ENCODE measurements at places on chromosomes 11 and 22.

GRCh38 chr22:16801088-16801487, 24.1 kb downstream of the XKR3 start:
- no peak for DNase-seq

- DNase-seq, result no peak
These were observed 54.0 kb upstream of the SEZ6L start for GRCh38 chr22:26115266-26115665.

DNA sequence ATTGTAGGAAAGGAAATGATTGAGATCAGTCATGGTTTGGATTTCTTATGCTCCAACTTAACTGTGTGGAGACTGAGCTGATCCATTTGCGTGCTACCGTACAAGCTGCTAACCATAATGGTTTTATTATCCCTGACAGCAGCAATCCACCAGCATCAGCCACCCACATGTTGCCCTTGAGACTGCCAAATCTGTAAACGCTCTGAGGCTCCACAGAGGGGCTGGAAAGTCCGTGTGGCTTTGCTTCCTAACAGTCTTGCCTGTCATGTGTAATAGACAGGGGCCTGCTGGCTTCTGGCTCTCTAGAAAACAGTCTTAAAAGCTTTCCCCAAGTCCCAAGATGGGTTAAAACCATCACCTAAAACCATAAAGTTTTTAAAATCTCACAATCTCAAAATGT, 30.1 kb downstream of the ATG16L2 start:
- no peak for DNase-seq

- no peak for DNase-seq
These were observed 101.9 kb upstream of the OLFML1 start for GRCh38 chr11:7383406-7383805.

GRCh38 chr11:63144121-63144520, at the start of gene SLC22A24:
TSS of gene SLC22A24 (minus strand) at chr11:63144221. CDS start at chr11:63143779, 442 bp downstream.
- DNase-seq, result no peak

GRCh38 chr11:65194564-65194963, 12.8 kb downstream of the CAPN1 start:
- DNase-seq, result no peak

GRCh38 chr11:121829159-121829643, 286.8 kb downstream of the BLID start:
- DNase-seq, result peak; percentile 70

- no peak for DNase-seq
These were observed 892 bp downstream of the GDPD5 start for GRCh38 chr11:75524665-75525432.

- peak; percentile 29 for DNase-seq
These were observed 5.2 kb downstream of the CAPN5 start for GRCh38 chr11:77071671-77072605.

DNA sequence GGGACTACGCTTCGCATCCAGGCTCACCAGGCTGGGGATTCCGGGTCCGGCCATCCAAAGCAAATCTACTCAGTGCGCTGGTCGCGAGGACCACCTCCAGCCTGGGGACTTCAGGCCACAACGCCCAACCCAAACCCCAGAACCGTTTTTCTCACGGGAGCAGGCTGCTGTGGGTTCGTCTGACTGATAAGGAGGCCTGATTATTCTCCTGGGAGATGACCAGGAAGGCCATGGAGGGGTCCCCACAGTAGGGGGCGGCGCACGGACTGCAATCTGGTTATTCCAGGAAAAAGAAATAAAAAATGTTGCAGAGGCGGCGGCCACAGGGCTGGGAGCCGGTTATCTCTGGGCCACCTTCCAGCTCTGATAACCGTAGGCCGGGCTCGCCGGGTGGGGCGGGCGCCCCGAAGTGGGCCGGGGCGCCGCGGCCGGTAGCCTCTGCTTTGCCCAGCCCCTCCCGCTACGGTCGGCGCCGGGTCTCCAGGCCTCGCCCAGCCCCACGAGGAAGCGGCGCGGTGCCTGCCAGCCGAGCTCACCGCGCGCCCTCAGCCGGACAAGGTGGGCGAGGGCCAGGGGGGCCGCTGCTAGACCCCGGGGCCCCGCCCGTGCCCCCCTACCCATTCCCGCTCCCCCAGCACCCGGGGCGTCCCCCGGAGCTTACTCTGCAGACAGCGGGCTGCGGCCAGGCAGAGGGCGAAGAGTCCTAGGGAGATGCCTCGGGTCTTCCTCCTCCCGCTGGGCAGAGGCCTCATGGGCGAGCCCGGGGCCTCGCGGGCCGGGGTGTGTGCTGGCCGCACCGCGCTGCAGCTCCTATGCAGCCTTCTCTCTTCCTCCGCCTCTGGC, 446 bp downstream of the VSTM5 start:
- DNase-seq, result no peak

DNA sequence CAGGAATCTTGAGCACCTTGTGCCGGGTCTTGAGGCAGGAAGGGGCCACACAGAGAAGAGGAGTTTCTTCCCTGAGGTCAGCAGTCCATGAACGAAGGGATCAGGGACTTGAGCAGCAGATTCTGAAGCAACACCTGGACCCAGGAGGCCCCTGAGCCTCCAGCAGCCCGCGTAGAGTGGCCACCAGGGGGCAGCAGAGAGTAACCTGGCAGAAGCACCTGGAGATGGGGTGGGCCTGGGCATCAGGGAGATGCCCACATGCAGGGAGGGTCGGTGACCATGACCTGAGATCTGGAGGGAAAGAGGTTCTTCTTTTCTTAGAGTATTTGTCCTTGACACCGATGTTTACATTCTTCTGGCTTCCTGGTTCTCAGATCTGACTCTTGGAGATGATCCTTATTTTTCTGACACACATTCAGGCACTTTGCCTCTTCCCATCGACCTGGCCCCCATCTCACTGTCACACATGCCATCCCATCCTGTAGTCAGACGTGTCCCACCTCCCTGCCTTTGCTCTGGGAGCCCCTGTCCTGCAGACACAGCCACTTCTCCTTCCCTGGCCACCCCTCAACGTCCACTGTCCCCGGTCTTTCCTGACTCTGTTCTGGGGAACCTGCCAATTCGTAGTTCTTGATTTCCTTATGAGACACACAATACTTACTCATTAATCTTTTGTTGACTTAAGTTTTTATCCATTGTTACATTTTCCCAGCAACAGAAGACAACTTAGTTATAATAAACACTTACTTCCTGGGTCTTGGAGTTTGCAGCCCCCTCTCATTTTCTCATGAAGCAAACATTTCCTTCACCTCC, 66.5 kb downstream of the GGTLC2 start:
- no peak for DNase-seq

DNA sequence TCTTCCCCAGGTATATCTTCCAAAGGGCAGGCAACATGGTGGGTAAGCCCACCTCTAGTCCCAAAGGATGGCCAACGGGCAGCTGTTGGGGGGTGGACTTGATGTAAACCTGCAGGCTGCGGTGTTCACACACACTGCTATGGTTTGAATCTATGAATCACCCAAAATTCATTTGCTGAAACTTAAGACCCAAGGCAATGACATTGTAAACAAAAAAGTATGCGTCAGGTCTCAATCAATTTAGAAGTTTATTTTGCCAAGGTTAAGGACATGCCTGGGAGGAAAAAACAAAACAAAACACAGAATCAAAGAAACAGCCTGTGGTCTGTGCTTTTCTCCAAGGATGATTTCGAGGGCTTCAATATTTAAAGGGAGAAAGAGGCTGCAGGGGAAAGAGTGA, 18.3 kb downstream of the RCN1 start:
- no peak for DNase-seq

DNA sequence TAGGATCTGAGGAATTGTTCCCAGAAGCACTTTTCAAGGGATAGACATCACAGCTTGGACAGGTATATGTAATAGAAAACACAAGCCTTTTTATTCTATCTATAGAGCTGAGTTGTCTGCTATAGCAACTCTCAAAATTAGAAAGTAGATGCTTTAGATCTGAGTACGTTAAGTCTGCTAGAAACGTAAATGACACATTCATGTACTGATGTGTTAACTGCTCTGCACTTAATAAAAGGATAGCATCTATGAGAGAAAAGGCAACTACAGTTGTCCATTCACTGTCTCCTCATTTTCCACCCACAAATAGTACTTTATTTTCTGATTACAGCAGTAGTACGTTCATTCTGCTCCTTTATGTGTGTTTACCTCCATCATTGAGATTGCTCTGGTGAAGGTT, 6.0 kb upstream of the STT3A start:
- no peak for DNase-seq

GRCh38 chr11:115302946-115303703, 201.1 kb downstream of the CADM1 start:
- no peak for DNase-seq

GRCh38 chr11:116082256-116082655, 578.0 kb upstream of the CADM1 start:
- DNase-seq, result no peak

DNA sequence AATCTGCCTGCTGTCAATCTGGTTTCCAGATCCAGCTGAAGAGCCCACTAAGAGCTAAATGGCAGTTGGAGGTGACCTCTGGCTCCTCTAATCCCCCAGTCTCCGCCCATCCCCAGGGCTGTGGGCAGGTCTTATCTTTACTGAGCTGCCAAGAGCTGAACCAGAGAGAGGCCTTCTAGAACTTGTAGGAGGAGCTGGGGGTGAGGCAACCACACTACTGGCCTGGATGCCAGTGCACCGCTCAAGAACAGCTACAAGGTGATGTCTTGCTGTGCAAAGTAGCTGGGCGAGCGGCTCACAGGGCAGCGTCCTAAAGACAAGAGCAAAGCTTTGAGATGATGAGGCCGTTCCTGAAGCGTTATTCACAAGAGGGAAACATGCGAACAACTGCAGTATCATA, 374.6 kb downstream of the CTTN start:
- DNase-seq, result no peak

GRCh38 chr22:49869845-49870712, 16.4 kb downstream of the ZBED4 start:
- no peak for DNase-seq

GRCh38 chr11:68677432-68677831, 6.9 kb upstream of the GAL start:
- DNase-seq, result peak; percentile 71

- DNase-seq, result no peak
These were observed 26.1 kb upstream of the RTL6 start for GRCh38 chr22:44523981-44524759.

- DNase-seq, result no peak
These were observed 400.3 kb downstream of the AASDHPPT start for GRCh38 chr11:106477776-106478175.

DNA sequence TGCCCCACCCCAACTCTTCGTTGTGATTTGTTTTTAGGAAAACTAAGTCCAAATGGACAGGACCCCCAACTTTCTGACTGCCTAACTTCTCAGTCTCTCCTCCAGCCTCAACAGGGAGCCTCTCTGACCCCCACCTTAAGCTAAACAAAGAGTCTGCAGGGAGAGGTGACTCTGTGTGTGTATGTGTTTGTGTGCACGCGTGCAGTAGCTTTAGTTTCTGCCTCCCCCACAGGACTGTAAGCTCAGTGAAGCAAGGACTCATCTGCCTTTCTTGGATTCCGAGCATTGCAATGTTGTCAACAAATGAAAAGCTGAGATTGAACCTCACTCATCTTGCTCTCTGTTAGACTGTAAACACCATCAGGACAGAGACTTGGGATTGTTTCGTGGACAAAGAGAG, 7.9 kb downstream of the SNAP29 start:
- DNase-seq, result no peak

- DNase-seq, result no peak
These were observed 151.1 kb downstream of the METTL15 start for GRCh38 chr11:28259177-28259843.
